IMR-90 (cell line): ENCODE measurements at places on chromosomes 11 and 22. TPM values are rescaled to one million over a fixed set of nuclear protein-coding genes. Genes with fewer than 3 reads are reported as not detected.

Gene PRR33
- not detected in 2 replicates for total RNA-seq

Gene CDC42BPG
- total RNA-seq: under 0.01 TPM in 2 replicates

Gene MPZL3
- total RNA-seq: 0.36 and 0.56 TPM in 2 replicates

Gene ENTHD1
- total RNA-seq: not detected in 2 replicates

Gene FLRT1
- total RNA-seq: under 0.01 TPM in 2 replicates

Gene MS4A2
- not detected in 2 replicates for total RNA-seq

GRCh38 chr11:70303070-70303469, 32.6 kb downstream of the PPFIA1 start:
- H3K4me3 ChIP-seq: no peak overlapping the region
- H3K4me1 ChIP-seq: peaks cover 30% of the 10 kb centered on the region
- peaks cover 8% of the 10 kb centered on the region for H3K36me3 ChIP-seq
- DNase-seq: peak; percentile 73

DNA sequence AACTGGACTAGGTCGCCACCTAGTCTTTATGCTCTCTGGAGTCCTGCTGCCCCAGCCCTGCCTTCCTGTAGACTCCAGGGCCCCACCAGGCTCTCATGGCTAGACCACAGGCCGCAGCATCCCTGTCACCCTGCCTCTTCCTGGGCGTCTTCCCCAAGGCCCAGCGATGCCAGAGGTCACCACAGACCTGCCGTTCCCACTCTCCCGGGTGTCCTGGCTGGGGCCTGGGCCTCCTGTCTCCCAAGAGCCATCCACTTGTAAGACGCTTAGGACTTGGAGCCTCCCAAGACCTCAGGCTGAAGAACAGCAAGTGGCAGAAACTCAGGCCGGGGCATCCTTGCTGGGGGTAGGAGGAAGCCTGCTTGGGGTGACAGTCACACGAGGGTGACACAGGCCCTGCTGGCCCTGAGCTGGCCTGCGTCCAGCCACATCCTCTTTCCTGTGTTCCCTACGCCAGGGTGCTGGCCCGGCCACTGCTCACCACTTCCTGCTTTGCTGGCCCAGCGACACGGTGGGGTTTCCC, 2.0 kb upstream of the TCIRG1 start:
- DNase-seq: no peak
- H3K4me3 ChIP-seq: no peak overlapping the region
- no peak overlapping the region for H3K27ac ChIP-seq
- peaks cover 22% of the 10 kb centered on the region for H3K4me1 ChIP-seq

GRCh38 chr11:13047884-13048283, 38.8 kb downstream of the RASSF10 start:
- no peak for DNase-seq
- no peak overlapping the region for H3K4me3 ChIP-seq
- H3K27ac ChIP-seq: no peak overlapping the region
- H3K27me3 ChIP-seq: peaks cover 49% of the 10 kb centered on the region
- no peaks in the 10 kb centered on the region for H3K36me3 ChIP-seq

- peaks cover 5% of the 10 kb centered on the region; the same call in 1 of the 2 replicates for H3K4me1 ChIP-seq
- no peaks in the 10 kb centered on the region for H3K27me3 ChIP-seq
- no peak overlapping the region for H3K27ac ChIP-seq
- no peak for DNase-seq
Measured at GRCh38 chr22:19419086-19419463, 12.5 kb downstream of the HIRA start.

DNA sequence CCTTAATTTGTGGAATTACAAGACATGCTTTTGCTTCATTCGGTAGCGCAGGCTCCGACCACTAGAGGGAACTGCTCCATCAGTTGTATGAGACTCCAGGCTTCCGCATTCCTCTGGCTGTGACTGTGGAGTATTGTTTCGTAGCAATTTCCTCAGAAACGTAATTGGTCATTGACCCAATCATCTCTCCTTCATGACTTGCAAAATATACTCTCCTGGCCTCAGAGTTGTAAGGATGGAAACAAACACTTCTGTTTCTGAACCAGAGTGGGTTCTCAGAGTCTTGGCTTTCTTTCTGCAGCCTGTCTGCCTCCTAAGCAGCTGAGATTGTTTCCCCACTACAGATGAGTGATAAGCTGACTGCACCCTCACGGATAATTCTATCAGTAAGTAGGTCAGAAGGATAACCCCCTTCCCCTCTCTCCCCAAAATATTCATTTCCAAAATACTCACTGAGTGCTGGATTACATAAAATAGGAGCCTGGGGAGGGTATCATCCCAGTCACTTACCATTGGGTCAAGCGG, 146.8 kb upstream of the ZC3H12C start:
- H3K27me3 ChIP-seq: no peaks in the 10 kb centered on the region
- DNase-seq: peak; percentile 97
- H3K36me3 ChIP-seq: no peaks in the 10 kb centered on the region

DNA sequence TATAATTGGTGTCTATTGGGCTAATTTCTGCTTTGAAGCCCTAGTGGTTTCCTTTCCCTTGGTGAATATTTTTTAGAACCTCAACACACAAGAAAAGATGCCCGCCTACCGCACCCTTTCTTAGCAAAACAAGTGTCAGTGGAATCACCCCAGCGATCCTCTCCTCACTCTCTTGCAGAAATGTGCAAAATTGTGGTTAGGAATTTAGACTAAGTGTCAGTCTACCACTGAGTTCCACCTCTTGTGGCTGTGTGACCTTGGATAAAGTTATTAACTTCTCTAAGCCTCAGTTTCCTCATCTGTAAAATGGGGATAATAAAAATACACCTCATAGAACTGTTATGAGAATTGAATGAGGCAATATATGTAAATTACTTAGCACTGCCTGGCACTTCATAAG, 5.3 kb upstream of the JAML start:
- H3K27me3 ChIP-seq: no peaks in the 10 kb centered on the region; the same call in 1 of the 2 replicates
- no peaks in the 10 kb centered on the region for H3K4me1 ChIP-seq
- no peak for DNase-seq
- H3K27ac ChIP-seq: no peak overlapping the region
- no peak overlapping the region for H3K4me3 ChIP-seq
- H3K36me3 ChIP-seq: no peaks in the 10 kb centered on the region

DNA sequence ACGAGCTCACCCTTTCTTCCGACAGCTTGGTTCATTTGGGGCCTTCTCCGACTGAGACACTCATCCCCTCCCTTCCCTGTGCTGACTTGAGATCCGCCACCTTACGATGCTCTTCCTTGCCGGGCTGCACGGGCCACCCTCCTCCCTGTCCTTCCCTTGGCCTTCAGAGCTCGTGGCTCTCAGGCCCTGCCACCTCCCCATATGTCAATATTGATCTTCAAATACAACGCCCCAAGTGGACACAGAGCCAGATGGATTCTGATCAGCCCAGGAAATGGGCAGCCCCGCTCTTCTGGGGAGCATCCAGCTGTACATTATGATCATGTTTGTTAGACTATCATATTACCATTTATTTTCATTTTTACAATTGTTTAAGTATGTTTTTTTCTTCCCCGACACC, 812.8 kb downstream of the TBC1D22A start:
- no peak overlapping the region for H3K27ac ChIP-seq
- no peak overlapping the region for H3K4me3 ChIP-seq
- no peak for DNase-seq

GRCh38 chr11:68450711-68451110, 9.8 kb upstream of the PPP6R3 start:
- no peak overlapping the region for H3K4me3 ChIP-seq
- peaks cover 2% of the 10 kb centered on the region; the same call in 1 of the 2 replicates for H3K27me3 ChIP-seq
- DNase-seq: no peak
- no peaks in the 10 kb centered on the region for H3K4me1 ChIP-seq

DNA sequence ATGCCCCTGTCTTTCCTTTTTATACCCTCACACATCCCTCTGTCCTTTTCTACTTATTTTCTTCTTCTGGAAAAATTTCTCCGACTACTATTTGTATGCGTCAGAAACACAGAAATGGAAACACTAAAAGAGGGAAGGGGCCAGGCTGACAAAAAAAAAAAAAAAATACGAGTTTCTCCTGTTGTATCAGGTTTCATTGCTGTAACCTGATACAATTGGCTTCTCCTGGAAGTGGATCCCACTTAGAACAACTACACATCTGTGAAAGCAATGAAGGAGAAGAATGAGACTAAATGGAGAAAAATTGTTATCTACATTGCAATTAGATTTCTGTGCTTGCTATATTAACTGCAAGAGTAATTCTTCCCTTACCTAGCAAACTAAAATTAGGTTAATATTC, 393.9 kb downstream of the GUCY1A2 start:
- H3K4me3 ChIP-seq: no peak overlapping the region
- no peak overlapping the region for H3K27ac ChIP-seq
- no peaks in the 10 kb centered on the region for H3K27me3 ChIP-seq
- no peaks in the 10 kb centered on the region for H3K4me1 ChIP-seq

GRCh38 chr11:1558775-1559110, 13.3 kb downstream of the DUSP8 start:
- no peak for DNase-seq
- no peak overlapping the region for H3K4me3 ChIP-seq
- H3K27ac ChIP-seq: peak overlapping the region; percentile 62
- peaks cover 16% of the 10 kb centered on the region for H3K36me3 ChIP-seq
- H3K4me1 ChIP-seq: peaks cover 20% of the 10 kb centered on the region

DNA sequence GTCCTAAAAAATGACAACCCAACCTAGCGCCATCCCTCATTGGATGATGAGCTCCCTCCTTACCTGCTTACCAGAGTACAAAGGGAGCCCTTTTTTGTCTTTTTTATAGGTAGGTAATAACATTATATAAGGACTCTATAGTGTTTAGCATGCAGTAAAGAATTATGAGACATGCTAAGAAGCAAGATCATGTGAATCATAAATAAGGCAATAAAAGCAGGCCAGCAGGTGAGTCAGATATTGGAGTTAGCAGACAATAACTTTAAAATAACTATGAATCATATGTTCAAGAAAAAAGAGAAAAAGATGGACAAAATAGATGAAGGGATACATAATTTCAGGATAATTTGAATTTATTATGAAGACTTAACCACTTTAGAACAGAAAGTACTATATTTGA, 81.5 kb downstream of the GRK3 start:
- no peaks in the 10 kb centered on the region for H3K4me1 ChIP-seq
- no peak overlapping the region for H3K4me3 ChIP-seq
- H3K36me3 ChIP-seq: no peaks in the 10 kb centered on the region
- DNase-seq: peak; percentile 10
- no peak overlapping the region for H3K27ac ChIP-seq
- no peaks in the 10 kb centered on the region for H3K27me3 ChIP-seq

- no peak overlapping the region for H3K4me3 ChIP-seq
- no peaks in the 10 kb centered on the region for H3K27me3 ChIP-seq
- H3K36me3 ChIP-seq: no peaks in the 10 kb centered on the region
- no peaks in the 10 kb centered on the region for H3K4me1 ChIP-seq
- DNase-seq: no peak
Measured at GRCh38 chr22:45353786-45354185, 44.1 kb downstream of the FAM118A start.

DNA sequence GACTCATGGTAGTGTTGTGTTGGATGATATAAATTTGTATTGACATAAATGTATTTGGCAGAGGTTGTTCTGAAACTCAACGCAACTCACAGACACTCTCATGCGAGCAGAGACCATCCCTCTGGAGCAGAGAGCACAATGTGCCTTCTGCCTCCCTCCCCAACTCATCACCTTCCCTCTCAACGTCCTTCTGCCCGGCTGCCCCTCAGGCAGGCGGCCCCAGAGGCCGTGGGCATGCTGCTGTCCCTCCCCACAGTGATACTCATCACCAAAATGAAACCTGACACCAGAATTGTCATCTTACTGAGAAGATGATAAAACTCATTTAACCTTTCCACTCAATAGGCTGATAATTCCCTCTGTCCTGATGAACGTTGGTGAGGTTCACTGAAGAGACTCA, 260.6 kb downstream of the ETS1 start:
- no peaks in the 10 kb centered on the region for H3K27me3 ChIP-seq
- H3K4me3 ChIP-seq: no peak overlapping the region
- no peaks in the 10 kb centered on the region for H3K36me3 ChIP-seq
- H3K27ac ChIP-seq: no peak overlapping the region
- no peak for DNase-seq

DNA sequence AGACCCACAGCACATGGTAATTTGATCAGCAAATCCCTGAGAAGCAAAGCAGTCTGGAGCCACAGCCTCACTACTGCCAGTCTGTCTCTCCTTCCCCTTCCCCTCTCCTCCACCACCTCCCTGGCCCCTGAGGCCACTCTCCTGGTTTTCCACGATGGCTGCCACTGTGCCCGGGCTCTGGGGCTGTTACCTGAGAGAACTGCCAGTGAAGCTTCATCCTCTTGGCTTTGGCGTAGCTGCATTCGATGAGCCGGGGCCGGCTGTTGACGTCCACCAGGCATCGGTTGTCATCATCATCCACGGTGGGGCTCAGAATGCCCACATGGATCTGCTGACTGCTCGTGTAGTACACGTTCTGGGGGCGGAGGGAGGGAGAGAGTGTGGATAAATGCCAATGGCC, 60.2 kb downstream of the CSNK2A3 start:
- peaks cover 24% of the 10 kb centered on the region for H3K27me3 ChIP-seq
- no peaks in the 10 kb centered on the region for H3K36me3 ChIP-seq
- no peaks in the 10 kb centered on the region for H3K4me1 ChIP-seq
- H3K4me3 ChIP-seq: no peak overlapping the region

- no peak for DNase-seq
- H3K36me3 ChIP-seq: no peaks in the 10 kb centered on the region
- no peaks in the 10 kb centered on the region for H3K27me3 ChIP-seq
Measured at GRCh38 chr11:7314811-7315604, 63.3 kb downstream of the SYT9 start.

DNA sequence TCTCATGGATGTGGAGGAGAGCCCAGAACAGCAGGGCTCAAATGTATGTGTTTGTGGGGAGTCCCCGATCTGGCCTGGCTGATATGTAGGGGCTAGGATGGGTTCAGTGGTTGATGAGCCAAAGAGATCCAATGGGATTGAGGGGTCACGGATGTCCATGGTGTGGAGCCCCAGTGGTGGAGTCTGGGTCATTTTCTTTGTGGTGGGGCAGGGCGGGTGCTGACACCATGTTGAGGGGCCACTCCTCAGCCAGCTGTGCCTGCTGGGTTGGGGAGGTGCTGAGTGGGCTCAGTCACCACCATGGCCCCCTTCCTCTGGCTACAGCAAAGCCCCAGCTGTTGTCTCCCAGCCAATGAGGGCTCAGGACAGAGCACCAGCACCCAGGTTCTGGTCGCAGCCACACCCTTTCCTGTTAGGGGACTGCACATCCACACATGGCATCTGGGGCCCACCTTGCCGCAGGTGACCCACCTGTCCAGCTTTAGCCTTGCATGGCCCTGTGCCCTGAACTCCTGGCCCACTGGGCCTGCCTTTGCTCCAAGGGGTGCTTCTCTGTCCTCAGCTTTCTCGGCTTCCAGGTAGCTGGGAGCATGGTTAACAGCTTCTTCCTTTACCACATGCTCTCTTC, 3.2 kb upstream of the GNAZ start:
- peaks cover 19% of the 10 kb centered on the region; the same call in 1 of the 2 replicates for H3K27me3 ChIP-seq
- DNase-seq: no peak

- DNase-seq: no peak
- H3K4me3 ChIP-seq: no peak overlapping the region
- peaks cover 1% of the 10 kb centered on the region; the same call in 1 of the 2 replicates for H3K4me1 ChIP-seq
- no peaks in the 10 kb centered on the region for H3K27me3 ChIP-seq
Measured at GRCh38 chr11:103737037-103737622, 299.3 kb upstream of the DDI1 start.

DNA sequence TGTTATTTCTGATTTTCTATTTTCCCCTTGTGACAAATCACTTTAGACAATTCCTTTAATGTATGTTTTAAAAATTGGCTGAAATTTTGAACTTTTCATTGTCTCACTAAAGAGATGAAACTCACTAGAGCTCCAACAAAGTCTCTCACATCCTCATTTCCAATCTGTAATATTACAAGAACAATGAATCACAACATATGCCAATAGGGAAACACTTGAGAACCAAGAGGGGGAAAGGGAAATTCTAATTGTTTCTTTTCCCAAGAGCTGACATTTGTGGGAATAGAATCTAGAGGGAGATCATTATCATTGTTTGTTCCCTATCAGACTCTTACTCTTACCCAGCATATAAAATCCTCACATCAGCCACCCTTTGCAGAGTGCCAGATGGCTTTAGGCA, 28.2 kb downstream of the OR10D3 start:
- no peak overlapping the region for H3K4me3 ChIP-seq
- H3K36me3 ChIP-seq: no peaks in the 10 kb centered on the region
- no peak overlapping the region for H3K27ac ChIP-seq
- no peaks in the 10 kb centered on the region for H3K4me1 ChIP-seq
- DNase-seq: no peak
